Nucleus accumbens (tissue), 56 donors: ENCODE measurements at places on chromosomes 1 and 21.

DNA sequence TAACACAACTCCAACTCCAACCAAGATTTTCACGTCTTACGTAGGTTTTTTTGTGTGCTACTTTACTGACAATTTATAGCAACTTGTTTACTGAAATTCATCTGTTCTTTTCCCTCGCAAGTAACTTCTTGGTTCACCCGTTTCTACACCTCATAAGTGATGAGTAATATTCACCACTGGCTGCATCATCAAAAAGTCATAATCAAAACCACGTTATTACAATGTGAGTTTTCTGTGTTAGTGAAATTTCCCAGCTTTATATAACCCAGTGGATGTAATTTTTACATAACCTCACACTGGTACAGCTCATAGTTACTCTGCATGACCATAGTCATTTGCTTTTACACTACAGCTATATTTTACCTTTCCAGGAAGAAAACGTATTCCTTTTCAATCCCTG lies 401.1 kb upstream of the LYPLAL1 start:
- no peak for DNase-seq

- DNase-seq = no peak
Observed at GRCh38 chr1:168335500-168335899, 54.8 kb downstream of the TBX19 start.

GRCh38 chr1:30513396-30514136 lies 209.8 kb downstream of the MATN1 start:
- no peak for DNase-seq

DNA sequence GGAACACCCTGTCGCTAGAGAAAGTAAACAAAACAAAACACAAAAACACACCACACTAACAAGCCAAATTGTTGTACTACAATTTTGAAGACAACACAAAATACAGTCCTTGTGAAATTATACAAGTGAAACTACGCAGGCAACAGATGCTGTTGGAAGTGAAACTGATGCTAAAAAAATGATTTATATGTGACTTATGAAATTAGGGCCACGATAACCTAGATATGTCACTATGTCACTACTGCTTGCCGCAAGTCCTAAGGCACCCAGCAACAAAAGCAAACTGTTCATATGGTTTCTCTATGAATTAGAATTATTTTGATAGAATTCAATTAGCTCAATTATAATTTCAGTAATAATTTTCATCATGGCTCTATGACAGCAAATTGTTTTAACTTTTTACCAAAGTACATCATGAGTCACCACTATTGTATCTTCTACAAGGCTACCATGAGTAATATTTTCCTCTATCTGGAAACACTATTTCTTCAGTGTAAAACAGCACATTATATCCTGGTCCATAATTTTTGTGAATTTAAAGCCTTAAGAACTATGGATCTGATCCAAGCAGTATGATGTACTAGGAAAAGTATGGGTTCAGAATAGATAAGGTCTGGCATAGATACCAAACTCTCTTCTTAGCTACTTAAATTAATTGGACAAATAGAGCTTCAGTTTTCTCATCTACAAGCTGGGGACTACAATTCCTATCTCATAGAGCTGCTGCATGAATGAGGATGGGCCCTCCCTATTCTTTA lies 216.3 kb downstream of the COL11A1 start:
- no peak for DNase-seq

- no peak for DNase-seq
Observed at GRCh38 chr1:6521536-6521935, 30.1 kb upstream of the PLEKHG5 start.

DNA sequence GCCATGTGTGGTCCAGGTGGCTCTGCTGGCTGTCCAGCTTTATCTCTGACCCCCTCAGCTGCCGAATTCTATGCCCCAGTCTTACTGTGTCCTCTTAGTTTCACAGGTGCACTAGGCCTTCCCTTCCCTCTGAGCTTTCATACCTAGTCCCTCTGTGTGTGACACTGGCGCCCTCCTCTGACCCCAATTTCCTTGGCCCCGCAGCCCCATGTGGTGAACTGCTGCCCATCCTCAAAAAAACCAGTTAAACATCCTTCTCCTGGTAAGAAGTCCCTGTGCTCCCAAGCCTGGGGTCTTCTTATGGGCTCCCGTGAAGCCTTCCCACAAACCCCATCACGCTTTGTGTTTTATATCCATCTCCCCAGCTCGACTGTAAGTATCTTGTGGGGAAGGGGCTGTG lies 93.9 kb upstream of the TSPAN2 start:
- no peak for DNase-seq

- DNase-seq = peak; percentile 88
Observed at GRCh38 chr1:161225534-161226319, at the start of gene TOMM40L. TSS of gene TOMM40L (plus strand) at chr1:161226060. CDS start at chr1:161226490, 430 bp downstream.

DNA sequence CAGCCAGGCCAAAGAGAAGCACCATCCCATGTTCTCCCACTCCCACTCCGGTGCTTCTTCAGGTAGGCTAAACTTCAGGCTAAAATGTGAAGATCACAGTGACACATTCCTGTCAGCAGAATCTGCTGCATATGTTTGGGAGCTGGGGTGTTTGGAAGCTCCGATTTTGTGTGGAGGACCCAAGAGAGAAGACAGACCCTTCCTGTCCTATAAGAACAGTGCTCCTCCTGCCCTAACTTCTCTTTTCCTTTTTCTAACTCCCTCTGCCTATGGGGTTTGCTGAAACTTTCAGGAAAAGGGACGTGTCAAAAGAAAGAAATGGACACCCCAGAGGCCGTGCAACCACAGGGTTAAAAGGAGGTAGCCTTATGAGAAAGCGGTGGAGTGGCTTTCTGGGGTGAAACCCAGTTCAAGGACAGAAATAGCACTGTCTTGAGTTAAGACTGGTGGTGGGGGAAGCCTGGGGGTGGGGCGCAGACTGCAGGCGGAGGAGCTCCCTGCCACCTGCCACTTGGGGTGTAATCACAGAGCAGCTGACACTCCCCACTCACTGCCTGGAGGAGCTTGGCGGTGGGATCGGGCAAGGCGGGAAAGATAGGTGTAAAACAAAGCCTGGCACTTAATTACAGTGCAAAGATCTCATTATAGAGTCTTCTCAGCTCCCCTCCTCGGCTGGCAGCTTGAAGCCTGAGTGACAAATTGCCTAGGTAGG lies 645 bp upstream of the TLR5 start:
- no peak for DNase-seq

GRCh38 chr1:175448467-175448866 lies 255.9 kb upstream of the KIAA0040 start:
- DNase-seq = no peak
